ENCODE measurements at places on chromosomes 5 and 9.

DNA sequence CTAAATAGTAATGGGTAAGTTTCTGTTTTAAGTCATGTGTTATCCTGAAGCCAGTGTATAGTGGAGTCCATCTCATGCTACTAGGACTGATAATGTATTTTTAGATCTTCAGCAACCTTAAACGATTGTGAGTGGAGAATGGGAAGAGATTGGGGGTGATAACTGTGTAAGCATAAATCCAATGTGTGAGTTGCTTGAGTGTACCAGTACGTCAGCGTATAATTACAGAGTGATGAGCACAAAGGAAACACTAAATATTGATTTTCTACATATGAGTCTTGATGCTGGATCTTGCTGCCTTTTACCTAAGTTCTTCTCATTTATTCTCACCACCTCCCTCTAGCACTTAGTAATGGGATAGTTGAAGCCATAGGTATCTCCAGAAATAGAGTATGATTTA is 16.3 kb upstream of the IZUMO3 start:
- no peak for DNase-seq

DNA sequence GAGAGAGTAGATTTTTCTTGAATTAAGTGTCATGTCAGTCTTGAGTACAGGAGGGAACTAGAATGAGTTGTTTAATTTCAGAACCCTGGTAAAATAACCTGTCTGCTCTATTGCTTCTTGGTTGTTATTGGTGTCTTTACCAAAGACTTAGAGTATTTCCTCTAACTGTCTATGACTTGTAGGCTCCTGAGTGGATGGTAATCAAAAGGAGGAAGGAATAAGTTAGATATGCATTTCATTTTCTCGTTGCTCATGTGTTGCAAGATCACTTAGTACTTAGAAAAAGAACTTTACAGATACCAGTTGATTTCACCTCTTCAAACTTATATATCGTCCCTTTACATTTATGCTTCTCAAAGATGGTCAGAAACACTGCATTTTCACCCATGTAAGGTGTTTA is 31.1 kb downstream of the UHRF2 start:
- no peak for DNase-seq

GRCh38 chr5:148374690-148375360 is 8.9 kb upstream of the FBXO38 start:
- peak; percentile 52 for DNase-seq

DNA sequence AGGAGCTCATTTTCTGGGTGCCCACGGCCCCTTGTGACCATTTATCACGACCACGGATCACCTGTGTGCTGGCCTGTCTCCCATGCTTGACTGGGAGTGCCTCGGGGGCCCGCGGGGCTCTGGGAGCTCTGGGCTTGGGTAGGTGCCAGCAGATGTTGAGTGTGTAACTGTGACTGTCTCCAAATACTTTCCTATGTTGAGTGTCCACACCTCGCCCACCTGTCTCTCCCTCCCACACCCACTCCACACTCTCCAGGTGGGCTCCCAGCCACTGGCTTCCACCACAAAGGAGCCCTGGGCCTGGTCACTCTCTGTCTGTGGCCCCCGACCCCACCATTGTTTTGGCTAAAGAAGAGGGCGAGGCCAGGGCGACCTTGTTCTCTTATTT is 196.4 kb downstream of the CDK5RAP2 start:
- no peak for DNase-seq

- no peak for DNase-seq
Measured at GRCh38 chr5:112142769-112143270, 276.3 kb downstream of the EPB41L4A start.

DNA sequence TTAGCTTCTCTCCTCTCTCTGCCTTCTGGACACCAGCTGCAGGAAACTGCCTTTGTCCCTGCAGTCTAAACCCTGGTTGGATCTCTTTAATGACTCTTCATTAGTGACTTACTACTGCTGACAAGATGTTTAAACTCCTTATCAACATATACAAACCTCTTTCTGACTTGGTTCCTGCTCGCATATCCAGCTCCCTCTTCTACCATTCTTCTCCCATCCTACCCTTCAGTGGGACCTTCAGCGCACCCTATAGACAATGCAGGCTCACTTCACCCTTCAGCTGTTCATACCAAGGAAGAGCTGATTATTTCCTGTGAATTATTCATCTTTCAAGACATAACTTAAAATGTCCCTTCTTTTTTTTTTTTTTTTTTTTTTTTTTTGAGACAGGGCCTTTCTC is 436.5 kb downstream of the KIAA0825 start:
- peak; percentile 6 for DNase-seq

DNA sequence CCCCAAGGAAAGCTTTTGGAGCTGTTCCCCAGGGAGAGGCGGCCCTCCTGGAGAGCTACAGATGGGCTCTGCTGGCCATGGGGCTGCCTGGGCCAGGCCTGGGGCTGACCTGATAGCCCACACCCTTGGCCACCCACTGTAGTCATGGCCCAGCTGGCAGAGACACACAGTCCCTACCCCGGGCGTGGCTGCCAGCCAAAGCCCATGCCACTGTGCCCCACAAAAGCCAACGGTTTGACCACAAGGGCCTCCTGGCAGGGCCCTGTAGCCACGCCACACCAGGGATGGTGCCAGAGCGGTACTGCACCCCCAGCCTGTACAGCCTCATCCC is 15.2 kb downstream of the NACC2 start:
- DNase-seq = no peak

DNA sequence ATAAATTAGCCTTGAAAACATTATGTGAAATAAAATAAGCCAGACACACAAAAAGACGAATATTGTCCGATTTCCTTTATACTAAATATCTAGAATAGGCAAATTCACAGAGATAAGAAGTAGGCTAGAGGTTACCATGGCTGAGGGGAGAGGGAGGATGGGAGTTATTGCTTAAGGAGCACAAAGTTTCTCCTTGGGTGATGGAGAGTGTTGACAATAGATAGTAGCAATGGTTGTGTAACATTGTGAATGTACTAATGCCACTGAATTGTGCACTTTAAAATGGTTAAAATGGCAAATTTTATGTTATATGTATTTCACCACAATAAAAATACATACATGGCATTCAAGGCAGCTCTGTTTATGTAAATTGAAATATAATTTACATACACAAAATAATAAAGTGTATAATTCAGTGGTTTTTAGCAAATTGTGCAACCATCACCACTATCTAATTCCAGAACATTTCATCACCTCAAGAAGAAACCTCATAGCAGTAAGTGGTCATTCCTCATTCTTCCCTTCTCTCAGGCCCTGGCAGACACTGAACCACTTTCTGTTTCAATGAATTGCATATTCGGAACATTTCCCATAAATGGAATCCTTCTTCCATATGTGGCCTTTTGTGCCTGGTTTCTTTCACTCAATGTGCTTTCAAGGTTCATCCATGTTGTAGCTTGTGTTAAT is 59.2 kb downstream of the NDST1 start:
- no peak for DNase-seq

DNA sequence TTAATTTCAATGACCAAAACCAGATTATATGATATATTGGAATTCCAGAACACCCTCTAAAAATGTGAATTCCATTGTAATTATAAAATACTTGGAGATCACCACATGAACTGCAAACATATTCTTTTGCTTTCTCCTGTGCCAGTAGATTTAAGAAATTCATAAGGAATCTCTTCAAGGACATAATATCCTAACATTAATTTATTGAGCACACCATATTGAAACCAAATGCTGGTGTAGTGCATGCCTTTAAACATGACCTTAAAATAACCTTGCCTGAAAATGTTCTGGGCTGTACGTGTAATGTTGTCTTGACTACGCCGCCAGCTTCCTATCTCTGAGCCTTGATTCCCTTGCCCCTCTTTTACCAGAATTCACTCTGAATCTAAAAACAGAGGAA is 205.0 kb upstream of the ACTBL2 start:
- DNase-seq = no peak

DNA sequence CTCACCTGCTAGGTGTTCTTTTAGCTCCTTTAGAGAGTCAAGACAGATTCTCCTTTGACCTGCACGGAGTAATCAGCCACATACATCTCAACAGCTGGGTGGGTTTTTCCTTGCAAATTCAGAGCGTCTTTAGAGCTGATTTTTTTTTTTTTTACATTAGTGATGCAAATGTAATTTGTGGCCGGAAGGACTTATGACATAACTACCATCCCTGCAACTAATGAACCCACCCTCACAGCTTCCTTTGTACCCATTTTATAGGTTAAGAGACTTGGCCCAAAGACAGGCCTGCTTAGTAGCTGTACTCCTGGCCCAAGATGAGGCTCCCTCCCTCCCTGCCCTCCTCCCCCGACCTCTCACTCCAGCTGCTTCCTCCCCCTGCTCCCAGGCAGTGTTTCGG is 69.9 kb upstream of the NIPAL4 start:
- DNase-seq = peak; percentile 3

Measured in activated CD4-positive, alpha-beta T cell treated with anti-CD3 and anti-CD28 coated beads, Interleukin-2, amount 50 U/mL, for 16 hours (primary cell).